ENCODE measurements at places on chromosomes 16 and 17.

GRCh38 chr17:72710202-72710601 lies 382.3 kb downstream of the SLC39A11 start:
- no peak for DNase-seq

GRCh38 chr17:78596871-78597764 lies 19.9 kb upstream of the DNAH17 start:
- DNase-seq = no peak

DNA sequence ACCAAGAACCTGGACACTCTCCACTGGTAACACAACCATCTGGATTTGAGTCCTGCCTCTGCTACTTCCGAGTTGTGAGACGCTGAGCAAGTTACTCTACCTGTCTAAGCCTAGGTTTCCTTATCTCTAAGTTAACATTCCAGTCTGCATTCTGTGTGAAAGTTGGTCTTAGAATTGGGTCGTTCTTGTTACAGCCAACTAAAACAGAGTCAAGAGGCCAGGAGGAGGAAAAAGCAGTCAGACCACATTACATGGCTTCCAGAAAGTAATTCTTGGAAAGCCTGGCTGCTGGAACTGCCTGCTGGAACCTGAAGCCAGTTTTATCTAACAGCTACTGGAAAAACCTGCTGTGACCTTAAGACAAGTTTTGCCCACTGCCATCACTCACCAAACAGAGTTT lies 38.4 kb upstream of the XYLT1 start:
- DNase-seq = no peak

DNA sequence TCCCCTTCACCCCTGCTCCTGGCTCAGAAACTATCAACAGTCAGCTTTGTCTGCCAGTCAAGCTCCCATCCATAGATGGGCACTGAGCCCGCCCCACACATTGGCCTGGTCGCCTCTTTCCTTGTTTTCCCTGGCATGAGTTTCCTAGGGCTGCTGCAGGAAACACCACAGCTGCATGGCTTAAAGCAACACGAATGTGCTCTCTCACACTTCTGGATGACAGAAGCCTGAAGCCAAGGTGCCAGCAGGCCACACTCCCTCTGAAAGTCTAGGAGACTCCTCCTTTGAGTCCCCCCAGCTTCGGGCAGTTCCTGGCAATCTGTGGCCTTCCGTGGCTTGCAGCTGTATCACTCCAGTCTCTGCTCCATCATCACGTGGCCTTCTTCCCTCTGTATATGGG lies 69.9 kb downstream of the TBC1D16 start:
- peak; percentile 57 for DNase-seq

DNA sequence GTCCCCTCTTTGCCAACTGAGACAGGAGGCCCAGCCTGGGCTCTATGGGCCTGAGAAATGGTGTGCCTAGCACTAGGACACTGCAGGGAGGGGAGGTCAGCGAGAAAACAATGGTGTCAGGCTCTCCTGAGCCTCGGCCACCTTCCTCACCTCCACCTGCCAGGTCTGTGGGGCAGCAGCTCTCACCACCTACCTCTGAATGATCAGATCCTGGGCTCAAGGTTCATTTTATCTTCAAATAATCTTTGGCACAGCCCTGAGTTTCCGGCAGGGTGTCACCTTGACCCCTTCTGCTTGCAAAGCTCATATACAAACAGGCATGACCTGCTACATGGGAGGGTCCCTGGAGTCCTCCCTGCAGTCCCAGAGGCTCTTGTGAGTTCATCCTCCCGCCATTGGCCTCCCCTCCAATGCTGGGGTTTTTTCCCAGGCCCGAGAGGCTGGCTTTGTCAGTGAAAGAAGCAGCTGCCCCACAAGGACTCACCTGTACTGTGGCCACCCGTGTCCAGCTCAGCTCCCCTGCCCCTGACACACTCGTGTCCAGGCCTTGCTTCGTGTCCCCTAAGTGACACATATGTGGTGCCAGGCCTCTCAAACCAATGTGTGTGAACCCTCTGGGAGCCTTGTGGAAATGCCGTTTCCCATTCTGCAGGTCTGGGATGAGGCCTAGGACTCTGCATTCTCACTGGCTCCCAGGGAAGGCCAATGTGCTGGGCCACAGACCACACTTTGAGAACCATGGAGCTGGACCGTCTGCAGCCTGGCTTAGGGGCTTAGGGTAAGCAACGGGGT lies 176.8 kb upstream of the CIBAR2 start:
- no peak for DNase-seq

- DNase-seq = no peak
Measured at GRCh38 chr17:57587193-57587969, 157.7 kb downstream of the CCDC182 start.

DNA sequence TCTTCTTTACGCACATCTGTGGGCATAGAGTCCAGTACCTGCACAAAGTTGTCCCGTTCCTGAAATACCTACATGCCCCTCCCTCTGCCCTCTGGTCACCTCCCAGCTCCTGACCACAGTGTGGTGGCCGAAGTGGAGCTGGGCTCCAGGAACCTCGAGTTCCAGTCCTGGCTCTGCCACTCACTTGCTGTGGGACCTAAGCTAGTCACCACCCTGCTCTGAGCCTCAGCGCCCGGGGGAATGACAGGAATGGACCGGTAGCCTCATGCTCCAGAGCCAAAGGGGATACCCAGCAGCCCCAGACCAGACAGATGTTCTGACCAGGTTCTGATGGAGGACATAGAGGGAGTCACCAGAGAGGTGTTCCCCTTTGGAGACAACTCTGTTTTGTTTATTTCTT lies 26.7 kb upstream of the ITGA3 start:
- DNase-seq = no peak

DNA sequence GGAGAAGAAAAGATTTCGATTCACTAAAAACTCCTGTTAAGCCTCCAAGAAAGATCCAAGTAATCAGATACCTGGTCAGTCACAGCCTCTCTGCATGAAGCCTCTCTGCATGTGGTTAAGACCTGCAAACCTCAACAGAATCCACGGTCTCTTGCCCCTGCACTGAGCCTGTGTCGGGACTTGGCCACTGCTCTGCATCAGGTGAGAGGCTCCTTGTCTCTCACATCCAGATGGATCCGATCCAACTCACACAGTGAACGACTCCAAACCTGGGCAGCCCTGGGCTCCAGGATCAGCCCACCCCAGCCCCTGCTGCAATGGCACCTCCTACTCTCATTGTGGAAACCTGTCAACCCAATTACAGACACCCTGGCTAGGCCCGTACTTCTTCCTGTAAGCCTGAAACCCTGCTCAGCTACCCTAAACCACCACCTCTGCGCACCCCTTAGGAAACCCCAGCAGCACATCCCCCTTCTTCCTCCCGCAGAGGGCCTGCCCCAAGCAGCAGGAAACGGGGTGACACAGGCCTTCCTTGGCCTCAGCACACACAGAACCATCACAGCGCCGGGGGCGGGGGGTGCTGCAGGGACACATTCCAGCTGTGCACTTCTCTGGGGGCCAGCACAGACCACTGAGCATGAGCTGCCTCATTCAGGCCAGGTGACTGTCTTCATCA lies 129.5 kb downstream of the ANKRD11 start:
- DNase-seq = no peak

GRCh38 chr16:80997964-80998620 lies 8.6 kb downstream of the CMC2 start:
- no peak for DNase-seq

DNA sequence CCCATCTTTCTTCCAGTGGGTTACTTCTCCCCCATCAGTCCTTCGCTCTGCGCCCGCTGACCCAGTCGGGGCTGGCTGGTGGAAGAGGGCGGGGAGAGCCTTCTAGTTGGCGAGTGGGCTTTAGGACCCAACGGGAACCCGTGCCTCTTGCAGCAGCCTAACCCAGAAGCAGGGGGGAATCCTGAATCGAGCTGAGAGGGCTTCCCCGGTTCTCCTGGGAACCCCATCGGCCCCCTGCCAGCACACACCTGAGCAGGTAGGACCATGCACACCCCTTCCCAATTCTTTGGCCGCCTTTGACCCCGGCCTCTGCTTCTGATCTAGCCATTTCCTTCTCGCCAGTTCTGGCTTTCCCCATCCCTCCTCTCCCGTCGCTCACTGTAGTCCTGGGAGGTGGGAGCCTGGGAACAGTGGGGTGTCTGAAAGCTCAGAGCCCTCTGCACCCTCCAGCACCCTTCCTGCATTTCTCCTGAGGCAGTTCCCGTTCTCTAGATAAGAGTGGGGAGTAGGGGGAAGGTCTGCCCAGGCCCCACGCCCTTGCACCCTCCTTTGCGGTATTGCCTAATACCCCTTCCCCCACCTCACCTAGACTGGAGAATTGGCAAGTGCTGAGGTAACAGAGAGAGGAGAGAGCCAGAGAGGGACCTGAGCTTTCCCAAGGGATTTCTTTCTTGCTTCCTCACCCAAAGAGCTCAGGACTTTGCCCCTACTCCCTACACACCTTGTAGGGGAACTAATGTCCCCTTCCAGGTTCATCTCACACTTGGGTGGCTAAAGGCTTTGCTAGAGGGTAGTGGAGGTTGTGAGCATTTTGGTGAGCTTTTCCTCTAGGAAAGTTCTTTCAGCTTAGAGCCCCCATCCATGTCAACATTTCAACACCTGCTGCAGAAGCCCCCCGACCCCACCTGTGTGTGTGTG lies at the start of gene RARA:
Gene RARA (plus strand): TSS at position 150 of the 918 bp plus-strand sequence. CDS start 22,039 bp downstream, outside the sequence.
- DNase-seq = no peak

DNA sequence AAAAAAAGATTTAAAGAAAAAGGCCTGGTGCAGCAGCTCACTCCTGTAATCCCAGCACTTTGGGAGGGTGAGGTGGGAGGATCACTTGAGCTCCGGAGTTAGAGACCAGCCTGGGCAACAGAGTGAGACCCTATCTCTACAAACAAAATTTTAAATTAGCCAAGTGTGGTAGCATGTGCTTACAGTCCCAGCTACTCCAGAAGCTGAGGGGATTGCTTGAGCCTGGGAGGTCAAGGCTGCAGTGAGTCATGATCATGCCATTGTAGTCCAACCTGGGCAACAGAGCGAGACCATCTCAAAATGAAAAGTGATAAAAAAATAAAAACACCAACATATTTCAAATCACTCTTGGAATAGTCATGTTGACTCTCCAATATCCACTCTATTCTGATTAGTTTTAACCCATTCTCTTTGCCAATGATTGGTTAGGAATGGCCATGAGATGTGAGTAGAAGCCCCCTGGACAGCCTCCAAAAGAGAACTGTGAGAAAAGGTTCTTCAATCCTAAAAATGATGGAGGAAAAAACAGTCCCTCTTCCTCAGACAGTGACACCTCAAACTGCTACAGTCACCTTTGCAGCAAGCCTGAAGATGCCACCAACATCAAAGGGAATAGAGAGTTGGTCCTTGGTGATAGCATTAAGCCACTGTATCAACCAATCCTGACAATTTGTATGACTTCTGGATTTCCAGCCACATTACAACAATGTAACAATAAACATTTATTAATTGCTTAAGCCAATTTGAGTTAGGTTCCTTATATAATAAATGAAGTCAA lies 2.9 kb upstream of the KANSL1 start:
- no peak for DNase-seq

DNA sequence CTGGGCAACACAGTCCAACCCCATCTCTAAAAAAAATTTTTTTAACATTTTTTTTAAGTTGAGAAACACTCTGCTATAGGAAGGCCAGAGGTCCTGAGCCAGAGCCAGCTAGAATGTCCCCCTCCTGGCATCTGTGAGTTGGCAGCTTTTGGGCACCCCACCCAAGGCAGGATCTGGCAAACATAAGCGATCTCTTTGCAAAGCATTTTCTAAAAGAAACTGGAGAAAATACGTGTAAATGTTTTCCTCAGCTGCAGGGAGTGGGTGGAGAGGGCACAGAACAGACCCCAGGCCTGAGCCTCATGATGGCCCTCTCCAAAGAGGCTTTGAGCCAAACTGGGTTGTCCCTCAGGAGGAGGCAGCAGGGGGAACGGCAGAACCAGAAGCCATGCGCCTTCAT lies 11.7 kb downstream of the CAVIN1 start:
- DNase-seq = no peak

DNA sequence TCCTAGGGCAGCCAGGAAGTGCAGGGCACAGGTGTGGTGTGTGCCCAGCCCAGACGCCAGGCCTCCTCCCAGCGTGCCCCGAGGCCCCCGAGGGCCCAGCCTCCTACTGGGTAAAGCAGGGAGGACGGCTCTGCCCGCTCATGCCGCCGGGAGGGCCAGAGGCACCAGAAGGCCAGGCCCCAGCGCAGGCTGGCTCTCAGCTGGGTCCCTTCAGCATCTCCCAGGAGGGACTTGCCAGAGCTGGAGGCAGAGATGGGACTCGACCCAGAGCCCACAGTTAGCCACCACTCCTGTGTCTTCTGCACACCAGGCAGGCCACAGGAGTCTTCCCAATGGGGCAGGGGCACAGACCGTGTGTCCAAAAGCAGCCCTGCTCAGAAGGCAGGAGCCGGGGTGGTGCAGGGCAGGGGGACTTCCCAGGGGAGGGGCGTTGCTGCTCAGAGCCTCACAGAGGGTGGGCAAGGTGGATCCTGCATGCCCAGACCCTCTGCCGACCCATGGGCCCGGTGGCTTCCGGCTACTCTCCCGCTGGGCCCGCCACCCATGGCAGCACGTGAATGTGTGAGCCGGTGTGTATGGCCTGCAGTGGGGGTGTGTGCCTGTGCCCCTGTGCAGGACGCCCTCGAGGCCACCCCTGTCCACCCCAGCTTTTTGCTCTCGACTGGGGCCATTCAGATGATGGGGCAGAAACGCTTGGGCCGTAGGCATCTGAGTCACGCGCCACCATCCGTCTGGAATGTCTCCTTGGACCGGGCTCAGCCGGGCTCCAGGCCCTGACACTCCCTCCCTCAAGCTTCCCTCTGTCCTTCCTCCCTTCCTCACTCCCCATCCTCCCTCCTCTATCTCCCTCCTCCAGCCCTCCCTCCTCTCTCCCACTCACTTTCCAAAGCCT lies 5.7 kb upstream of the ZNF469 start:
- DNase-seq = no peak

DNA sequence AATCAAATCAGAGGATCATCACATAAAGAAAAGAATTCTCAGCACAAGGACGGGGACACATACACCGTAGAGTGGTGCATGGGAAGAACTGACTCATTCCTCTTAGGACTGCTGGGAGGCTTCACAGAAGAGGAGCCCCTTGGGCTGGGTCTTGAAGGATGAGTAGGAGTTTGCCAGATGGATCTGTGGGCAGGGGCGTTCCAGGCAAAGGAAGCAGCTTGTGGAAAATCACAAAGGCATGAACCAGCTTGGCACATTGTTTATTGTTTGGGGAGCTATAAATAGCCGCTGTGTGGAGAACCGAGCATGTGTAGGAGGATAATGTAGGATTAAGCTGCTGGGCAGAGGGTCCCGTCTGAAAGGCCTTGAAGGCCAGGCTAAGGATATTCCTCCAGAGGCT lies 5.1 kb upstream of the SLC16A11 start:
- no peak for DNase-seq

DNA sequence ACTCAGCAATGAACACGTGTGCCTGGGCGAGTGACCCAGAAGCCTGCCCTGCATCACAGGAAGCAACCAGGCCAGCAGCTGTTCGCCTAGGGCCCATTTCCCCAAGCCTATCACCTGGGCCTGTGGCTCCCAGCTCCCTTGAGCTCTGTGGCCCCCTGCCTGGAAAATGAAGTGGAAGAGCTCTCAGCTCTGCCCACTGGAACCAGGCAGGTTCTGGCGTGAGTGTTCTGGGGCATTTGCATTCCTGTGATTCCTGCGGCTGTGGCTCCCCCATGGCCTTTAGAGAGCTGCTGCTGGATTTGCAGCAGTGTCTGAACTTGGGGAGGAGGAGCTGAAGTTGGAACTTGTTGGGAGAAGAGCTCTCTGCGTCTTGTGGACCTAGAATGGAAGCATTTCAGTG lies 22.8 kb downstream of the PGS1 start:
- DNase-seq = no peak
